ENCODE measurements at places on chromosomes 5 and 9.

GRCh38 chr9:33453999-33454660, 6.7 kb upstream of the AQP3 start:
- peaks cover 3% of the 10 kb centered on the region for H3K27me3 ChIP-seq
- no peak for DNase-seq
- no peak overlapping the region for H3K27ac ChIP-seq
- H3K4me3 ChIP-seq = no peak overlapping the region

GRCh38 chr9:131919216-131919615, 160.5 kb downstream of the MED27 start:
- H3K27ac ChIP-seq = no peak overlapping the region
- H3K4me1 ChIP-seq = peaks cover 13% of the 10 kb centered on the region
- DNase-seq = no peak

DNA sequence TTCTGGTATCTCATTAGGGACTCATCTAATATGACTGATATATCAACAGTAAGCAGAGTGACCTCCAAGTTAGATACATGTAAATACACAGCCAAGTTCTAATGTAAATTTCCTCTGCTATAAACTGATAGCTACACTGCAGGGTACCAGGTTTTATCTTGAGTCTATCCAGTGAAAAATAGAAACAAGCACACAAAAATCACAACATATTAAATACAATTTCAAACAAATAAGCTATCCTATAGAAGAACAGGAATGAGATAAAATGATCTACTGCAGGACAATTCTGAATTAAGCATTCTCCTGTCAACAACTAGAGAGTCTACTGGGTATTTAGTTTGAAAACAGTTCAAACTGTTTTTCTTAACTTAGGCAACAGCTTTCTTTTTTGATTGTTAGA, 42.7 kb downstream of the NR3C1 start:
- peaks cover 16% of the 10 kb centered on the region for H3K36me3 ChIP-seq
- H3K4me3 ChIP-seq = no peak overlapping the region
- no peak for DNase-seq
- H3K4me1 ChIP-seq = peaks cover 55% of the 10 kb centered on the region

DNA sequence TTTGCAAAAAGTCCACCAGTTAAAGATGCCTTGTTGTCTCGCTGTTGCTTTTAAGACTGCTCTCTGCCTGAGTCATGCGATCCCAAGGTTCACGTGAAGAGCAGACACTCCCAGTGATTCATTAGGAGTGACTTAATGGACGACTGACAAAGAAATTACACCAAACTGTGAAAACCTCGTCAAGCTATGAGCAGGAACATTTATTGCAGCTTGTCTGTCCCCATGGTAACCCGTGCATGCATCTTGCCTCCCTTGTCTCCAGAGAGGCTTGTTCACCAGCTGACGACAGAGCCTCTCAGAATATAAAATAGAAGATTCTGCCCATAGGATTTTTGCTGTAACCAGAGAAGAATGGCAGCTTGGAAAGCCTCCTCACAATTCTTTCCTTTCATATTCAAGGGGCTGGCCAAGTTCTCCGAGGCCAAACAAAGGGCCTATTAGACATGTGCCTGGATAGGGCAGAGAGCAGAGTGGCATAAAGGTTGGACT, 352.7 kb downstream of the SPOCK1 start:
- no peak for DNase-seq
- no peaks in the 10 kb centered on the region for H3K4me1 ChIP-seq
- H3K27me3 ChIP-seq = peaks cover 1% of the 10 kb centered on the region
- no peaks in the 10 kb centered on the region for H3K36me3 ChIP-seq

DNA sequence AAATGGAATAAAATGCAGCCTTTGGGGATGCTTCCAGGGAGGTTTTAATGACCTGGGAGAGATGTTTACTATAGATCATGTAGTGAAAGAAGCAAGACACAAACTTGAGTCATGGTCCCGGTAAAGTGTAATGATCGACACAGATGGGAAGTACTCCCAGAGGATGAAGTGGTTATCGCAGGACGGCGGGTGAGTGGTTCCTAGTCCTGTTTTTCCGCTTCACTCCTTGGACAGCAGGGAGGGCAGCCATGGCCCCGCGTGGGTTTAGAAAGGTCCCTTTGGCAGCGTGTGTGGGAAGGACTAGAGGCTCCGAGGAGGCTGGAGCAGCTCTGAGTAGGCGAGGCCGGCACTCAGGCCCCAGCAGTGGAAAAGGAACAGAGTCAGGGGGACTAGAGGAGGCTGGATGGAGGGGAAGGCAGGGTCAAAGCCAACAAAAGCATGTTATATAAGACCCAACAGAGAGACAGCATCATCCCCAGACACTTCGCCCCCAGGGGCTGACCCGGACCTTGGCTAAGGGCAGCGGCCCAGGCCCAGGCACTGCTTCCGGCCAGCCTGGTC, 49.2 kb upstream of the STXBP1 start:
- no peaks in the 10 kb centered on the region for H3K36me3 ChIP-seq
- peaks cover 3% of the 10 kb centered on the region for H3K4me1 ChIP-seq
- H3K27ac ChIP-seq = no peak overlapping the region

GRCh38 chr5:50863534-50864170, 197.2 kb downstream of the PARP8 start:
- H3K4me1 ChIP-seq = no peaks in the 10 kb centered on the region
- peaks cover 3% of the 10 kb centered on the region for H3K36me3 ChIP-seq
- H3K27me3 ChIP-seq = peaks cover 2% of the 10 kb centered on the region
- no peak overlapping the region for H3K27ac ChIP-seq

GRCh38 chr9:2085716-2086115, 70.6 kb downstream of the SMARCA2 start:
- H3K4me1 ChIP-seq = peaks cover 3% of the 10 kb centered on the region
- no peak for DNase-seq
- H3K4me3 ChIP-seq = no peak overlapping the region
- H3K36me3 ChIP-seq = peaks cover 24% of the 10 kb centered on the region

DNA sequence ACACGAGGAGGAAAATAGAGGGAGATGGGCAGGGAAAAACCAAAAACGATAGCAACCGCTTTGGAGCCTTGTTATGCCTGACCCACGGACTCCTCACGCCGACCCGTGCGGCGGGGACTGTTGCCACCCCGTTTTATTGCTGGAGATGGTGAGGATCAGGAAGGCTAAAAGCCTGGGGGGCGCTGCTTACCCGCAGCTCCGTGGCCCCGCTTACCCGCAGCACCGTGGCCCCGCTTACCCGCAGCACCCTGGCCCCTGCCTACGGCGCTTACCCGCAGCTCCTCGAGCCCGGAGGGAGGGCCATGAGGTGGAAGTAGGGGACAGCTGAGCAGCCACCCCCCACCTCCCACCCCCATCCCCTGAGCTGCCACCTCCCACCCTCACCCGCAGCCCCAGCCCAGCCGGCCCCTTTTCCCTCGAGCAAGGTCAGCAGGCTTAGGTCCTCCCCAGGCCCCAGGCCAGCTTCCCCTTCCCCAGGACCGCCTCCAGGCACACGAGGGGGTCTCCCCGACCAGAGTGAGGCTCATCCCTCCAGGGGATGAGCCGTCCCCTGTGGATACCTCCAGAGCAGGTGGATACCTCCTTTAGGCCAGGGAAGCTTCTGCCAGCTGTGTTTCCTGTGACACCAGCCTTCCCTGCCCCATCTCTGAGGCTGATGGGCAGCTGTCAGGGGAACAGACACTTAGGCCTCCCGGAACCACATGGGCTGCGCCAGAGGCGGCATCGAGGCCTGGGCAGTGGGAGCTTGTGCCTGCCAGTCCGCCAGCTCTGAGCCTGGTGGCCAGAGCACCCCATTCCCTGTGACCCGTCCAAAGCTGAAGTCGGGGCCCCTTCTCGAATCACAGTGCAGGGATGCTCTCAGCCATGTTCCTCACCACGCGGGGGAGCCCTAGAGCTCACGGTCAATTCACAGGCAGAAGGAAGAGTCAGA, 92.3 kb downstream of the LMX1B start:
- H3K4me3 ChIP-seq = no peak overlapping the region
- H3K4me1 ChIP-seq = peaks cover 9% of the 10 kb centered on the region
- no peak overlapping the region for H3K27ac ChIP-seq
- no peaks in the 10 kb centered on the region for H3K36me3 ChIP-seq

DNA sequence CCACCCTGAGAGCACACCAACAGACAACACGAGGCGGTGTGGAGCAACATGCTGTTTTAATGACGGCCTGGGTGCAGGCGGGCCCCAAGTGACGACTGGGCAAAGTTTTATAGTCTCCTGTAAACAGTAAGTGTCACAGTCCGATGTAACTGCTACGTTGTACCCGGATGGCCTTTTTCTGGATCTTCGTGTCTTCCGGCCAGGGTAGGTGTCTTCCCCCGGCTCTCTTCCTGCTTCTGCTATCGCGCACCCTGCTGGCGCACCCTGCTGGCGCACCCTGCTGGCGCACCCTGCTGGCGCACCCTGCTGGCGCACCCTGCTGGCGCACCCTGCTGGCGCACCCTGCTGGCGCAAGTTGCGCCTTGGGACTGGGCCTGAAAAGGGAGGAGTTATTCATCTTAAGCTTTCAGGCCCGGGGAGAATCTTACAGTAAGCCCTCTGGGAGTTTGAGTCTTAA, 143.0 kb upstream of the TARS1 start:
- H3K36me3 ChIP-seq = no peaks in the 10 kb centered on the region
- no peak for DNase-seq
- H3K27me3 ChIP-seq = peaks cover 2% of the 10 kb centered on the region
- peaks cover 3% of the 10 kb centered on the region for H3K4me1 ChIP-seq
- no peak overlapping the region for H3K27ac ChIP-seq

DNA sequence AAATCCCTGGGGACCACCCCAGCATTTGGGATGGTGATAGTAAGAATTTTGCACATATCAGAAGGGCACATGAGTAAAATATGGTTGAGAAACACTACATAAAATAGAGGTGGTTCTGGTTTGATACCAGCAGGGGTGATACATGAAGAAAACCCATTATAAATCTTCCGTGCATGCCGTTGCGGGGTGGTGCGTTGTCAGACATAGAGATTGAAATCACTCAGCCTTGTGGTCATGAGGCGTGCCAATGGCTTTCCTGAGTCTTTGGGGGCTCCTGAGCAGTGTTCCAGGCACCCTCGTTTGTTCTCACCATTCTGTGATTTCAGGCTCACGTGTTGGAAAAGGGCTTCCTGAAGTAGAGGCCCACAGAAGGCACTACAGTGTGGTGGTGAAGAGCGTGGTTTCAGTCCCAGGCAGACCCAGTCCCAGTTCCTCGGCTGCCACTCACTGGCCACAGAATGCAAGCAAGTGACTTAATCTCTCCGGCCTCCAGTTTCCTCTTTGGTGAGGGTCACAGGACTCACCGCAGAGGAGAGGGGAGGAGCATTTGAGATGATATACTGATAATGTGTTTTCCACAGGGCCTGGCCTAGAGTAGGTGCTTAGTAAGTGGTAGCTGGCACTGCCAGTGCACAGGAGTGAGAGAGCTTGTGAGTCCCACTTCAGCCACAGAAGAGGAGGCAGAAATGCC, 20.5 kb upstream of the GLRX start:
- peak overlapping the region; percentile 46 for H3K4me3 ChIP-seq
- no peak for DNase-seq
- no peaks in the 10 kb centered on the region for H3K36me3 ChIP-seq
- no peaks in the 10 kb centered on the region for H3K27me3 ChIP-seq
- peak overlapping the region; percentile 75 for H3K27ac ChIP-seq
